ENCODE measurements at places on chromosomes 5 and 9. TPM values are rescaled to one million over a fixed set of nuclear protein-coding genes. Genes with fewer than 3 reads are reported as not detected.

GRCh38 chr5:67358186-67358585 lies 161.6 kb upstream of the CD180 start:
- no peak for DNase-seq

GRCh38 chr9:35258660-35259474 lies 97.1 kb downstream of the UNC13B start:
- peak; percentile 31 for DNase-seq

DNA sequence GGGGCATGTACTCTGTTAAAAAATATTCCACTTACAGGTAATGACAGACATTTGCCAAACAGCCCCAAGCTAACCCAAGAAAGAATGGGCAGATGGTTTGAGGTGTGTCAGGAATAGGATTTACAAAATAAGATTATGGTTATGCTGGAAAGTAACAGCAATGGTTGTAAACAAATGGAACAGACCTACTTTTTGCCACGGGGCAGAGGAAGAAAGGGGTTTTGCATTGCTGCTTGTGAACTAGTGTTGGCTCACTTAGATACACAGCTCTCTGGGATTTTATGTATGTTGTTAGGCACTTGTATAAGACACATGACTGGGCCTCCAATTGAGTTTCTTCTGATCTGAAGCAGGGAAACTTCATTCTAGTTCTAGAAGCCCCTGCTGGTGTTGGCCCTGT lies 191.5 kb upstream of the GDNF start:
- no peak for DNase-seq

DNA sequence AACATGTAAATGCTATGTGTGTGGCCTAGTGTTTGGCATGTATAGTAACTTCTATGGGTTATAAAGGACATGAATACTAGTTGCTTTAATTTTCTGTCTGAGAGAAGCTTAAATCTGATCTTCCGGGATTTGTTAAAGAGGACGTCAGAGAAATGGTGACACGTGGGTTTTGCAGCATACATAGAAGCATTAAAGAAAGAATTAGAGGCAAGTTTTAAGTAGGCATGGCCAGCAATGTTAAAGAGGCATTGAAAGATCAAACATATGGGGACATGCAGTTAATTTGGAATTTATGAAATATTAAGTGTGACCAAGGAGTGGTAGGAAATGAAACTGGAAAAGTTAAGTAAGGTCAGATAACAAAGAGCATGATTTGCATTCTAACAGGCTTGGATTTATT lies 311.4 kb upstream of the RIOK2 start:
- DNase-seq, result no peak

DNA sequence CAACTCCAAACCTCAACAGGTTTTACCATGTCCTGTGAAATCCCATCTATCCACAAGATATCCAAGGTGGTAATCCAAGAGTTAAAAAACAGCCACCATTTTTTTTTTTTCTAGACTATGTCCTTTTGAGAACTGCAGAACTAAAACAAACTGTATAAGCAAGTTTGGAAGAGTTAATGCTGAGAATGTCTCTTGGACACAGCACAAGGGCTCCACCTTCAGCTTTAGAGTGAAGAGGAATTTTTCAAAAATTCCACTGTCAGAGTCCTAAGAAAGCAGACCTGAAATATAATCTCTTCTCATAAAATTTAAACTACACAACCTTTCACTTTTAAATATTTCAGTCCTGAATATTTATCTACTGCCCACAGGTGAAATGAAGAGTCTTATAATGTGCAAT lies 167.8 kb upstream of the CCNG1 start:
- no peak for DNase-seq

DNA sequence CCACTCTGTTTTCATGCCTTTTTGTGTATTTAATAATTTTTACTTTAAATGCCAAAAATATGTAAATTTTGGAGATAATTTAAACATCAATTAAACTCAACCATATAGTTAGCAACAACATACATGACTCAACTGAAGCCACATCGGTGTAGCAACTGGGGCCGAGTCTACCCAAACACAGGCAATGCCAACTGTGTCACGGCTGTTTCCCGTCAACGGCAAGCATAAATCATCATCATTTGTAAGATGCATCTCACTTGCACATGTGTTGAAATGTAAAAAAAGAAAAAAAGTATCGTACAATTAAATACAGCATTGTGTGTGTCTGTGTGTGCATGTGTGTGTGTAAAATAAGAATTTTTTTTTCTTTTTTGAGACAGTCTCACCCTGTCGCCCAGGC lies 160.1 kb upstream of the TAS2R1 start:
- no peak for DNase-seq

DNA sequence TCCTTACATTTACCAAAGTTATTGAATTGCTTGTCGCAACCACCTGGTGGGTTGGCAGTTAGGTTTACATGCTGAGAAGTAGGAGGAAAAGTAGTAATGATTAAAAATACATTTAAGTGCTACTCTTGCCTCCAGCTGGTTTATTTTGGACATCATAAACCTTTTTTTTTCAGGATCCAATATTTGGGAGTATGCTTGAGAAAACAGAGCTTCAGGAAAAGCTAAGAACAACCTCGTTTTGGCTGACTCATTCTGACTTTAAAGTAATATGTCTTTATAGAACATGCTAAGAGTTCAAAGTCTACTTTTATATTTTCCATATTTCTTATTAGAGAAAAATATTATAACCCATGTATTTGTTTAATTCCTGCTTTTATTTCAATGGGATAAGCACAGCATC lies 41.7 kb upstream of the BNC2 start:
- no peak for DNase-seq

- DNase-seq, result no peak
Observed at GRCh38 chr5:93513298-93513697, 67.7 kb downstream of the NR2F1-AS1 start.

DNA sequence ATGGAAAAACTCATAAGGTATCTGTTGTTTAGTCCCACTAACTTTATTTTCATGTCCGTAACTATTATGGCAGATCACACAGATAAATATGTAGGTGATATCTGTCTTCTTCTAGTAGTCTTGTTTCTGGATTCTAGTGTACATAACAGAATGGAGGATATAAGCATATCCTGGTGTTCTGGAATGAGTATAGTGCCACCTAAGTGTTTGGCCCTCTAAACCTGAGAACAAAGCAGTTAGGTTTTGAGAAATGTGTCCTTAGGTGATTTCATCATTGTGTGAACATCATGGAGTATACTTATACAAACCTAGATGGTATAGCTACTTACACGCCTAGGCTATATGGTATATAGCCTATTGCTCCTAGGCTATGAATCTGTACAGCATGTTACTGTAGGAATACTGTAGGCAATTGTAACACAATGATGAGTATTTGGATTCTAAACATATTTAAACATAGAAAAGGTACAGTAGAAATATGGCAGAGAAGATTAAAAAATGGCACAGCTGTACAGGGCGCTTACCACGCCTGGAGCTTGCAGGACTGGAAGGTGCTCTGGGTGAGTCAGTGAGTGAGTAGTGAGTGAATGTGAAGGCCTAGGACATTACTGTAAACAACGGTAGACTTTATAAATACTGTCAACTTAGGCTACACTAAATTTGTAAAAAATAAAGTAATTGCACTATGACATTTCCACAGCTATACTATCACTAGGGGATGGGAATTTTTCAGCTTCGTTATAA lies 150.3 kb upstream of the SLC24A2 start:
- no peak for DNase-seq

DNA sequence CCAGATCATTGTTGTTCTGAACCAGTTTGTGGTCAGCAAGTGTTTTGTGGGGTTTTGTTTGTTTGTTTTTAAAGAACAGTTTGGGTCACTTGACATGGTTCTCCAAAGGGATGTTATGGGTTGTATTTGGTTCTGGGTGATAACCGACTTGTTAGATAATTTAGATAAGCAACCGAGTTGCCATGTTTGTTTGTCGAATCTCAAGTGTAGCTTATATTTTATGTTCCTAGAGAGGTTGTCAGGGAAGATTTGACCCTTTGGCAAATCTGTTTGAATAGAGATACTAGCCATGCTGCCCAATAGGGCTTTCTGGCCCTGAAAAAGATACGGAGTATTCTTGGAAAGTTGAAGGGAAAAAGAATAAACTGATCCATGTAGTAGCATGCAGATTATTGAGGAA lies 12.2 kb upstream of the FGF18 start:
- DNase-seq, result no peak

DNA sequence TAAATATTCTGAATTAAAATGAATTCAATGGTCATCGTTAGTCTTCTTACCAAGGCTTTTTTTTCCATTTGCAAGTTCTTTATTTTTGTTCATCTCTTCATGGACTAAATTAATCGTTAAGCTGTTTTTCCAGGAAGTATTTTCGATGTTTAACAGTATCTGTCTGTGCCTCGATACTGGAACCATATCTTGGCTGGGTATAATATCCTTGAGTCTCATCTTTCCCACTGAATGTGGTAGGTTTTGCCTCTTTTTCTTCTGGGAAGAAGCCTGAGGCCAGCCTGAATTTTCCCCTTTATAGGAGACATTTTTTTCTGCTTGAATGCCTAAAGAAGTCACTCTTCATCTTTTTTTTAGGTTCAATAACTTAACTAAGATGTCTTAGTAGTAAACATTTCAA lies 4.0 kb upstream of the SEPTIN8 start:
- no peak for DNase-seq

- DNase-seq, result no peak
Observed at GRCh38 chr5:52665559-52665958, 122.2 kb upstream of the ITGA1 start.

- no peak for DNase-seq
Observed at GRCh38 chr9:83622433-83622938, 457 bp upstream of the IDNK start.

DNA sequence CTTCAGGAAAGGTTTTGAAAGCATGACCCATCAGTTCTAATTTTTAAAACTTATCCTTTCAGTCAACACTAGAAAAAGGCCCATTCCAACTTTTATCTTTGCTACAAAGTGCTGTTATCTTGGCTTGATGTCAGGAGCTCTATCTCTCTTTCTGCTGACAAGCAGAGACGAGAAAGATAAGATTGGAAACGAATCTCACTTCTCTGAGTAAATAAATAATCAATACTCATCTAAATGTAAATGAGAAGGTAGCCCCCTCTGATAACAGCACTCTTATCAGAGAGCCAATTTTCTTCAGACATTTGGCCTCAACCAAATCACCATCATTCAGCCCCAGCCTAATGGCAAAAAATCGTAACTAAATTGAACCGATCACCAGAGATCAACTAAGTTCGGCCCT lies 191.7 kb downstream of the MAPKAP1 start:
- DNase-seq, result no peak

DNA sequence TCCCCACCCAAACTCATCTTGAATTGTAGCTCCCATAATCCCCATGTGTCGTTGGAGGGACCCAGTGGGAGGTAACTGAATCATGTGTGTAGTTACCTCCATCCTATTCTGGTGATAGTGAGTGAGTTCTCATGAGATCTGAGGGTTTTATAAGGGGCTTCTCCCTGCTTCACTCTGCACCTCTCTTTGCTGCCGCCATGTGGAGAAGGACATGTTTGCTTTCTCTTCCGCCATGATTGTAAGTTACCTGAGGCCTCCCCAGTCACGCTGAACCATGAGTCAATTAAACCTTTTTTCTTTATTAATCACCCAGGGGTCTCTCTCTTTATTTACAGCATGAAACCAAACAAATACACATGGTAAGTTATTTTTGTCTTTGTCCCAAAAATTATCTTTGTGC lies 726.1 kb downstream of the CDH18 start:
- no peak for DNase-seq

GRCh38 chr9:132990781-132991180 lies 12.3 kb downstream of the GFI1B start:
- DNase-seq, result no peak

DNA sequence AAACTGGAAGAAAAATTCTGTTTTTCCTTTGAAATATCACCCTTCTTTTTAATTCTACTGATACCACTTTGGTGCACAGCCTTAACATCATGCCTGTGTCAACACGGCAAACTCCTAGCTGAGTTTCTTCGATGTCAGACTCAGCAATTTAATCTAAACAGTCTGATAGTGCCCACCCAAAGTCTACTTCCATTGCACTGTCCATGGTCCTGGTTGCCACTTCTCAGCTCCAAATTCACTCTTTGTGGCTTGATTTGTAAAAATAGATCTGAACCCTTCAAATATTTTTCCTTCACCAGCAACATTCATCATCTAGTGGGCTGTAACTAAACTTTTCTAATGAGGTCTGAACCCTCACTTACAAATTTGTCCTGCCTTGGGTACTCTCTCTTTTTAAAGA lies 107.8 kb downstream of the NUDT12 start:
- no peak for DNase-seq

- DNase-seq, result no peak
Observed at GRCh38 chr5:173229382-173229959, 5.5 kb downstream of the NKX2-5 start.

DNA sequence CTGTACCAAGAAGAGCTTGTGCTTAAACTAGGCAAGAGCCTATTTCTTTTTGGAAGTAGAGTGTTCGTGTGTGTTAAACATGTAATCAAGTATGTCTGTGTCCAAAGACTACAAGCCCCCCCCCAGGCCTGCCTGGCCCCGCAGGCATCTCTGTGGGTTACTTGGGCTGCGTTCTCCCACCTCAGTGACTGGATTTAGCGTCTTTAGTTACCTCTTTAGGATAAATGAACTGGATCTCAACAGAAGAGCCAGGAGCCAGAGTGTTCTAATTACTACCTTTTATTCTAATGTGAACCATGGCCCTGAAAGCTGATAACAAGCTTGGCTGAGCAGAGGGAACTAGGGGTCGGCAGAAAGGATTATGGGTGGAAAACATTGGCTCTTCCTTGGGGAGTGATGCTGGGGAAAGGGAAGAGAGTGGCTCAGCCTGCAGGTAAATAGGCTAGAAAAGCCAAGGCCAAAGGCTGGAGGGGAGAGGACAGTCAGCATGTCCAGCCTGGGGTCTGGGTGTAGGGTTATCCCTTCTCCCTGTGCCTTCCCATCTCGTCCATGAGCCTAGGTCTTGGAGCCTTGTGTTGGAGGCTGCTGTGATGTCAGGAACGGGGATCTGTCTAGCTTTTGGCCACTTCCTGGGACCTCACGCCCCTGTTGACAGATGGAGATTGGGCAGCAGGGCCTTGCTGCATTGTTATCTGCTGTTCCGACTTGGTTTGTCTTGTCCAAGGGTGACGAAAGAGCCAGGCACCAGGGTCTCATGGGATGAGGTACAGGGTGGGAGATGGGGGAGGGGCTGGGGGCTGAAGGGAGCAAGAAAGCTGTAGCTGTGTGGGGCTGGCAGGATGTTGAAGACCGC lies 11.1 kb downstream of the CD74 start:
- no peak for DNase-seq

DNA sequence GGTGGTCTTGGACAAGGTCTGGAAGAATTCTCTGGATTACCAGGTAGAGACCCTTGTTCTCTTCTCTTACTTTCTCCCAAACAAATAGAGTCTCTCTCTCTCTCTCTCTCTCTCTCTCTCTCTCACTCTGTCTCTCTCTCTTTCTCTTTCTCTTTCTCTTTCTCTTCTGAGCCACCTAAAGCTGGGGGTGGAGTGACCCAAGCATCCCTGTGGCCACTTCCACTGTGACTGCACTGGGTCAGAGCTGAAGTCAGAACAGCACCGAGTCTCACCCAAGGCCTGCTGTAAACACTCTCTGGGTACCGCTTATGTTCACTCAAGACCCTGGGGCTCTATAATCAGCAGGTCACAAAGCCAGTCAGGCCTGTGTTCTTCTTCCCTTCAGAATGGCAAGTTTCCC lies 513.7 kb downstream of the EBF1 start:
- DNase-seq, result no peak

GRCh38 chr5:79962575-79963222 lies 28.4 kb downstream of the MTX3 start:
- DNase-seq, result no peak

Gene KIAA1958
- 18.5 TPM for total RNA-seq

Gene ANKRD34B
- not detected for total RNA-seq

Gene CNTNAP3B
- 24.3 TPM for total RNA-seq

Gene RNF183
- 0.12 TPM for total RNA-seq

Gene FANCG
- 82.3 TPM for total RNA-seq

Gene MELK
- 63.2 TPM for total RNA-seq

Gene FAM153A
- not detected for total RNA-seq

Gene TAF11L10
- total RNA-seq, result not detected

Gene FGD3
- 3.3 TPM for total RNA-seq
